ENCODE measurements at places on chromosomes 12 and 14. TPM values are rescaled to one million over a fixed set of nuclear protein-coding genes. Genes with fewer than 3 reads are reported as not detected.

SYNDIG1L gene
- total RNA-seq: 2.5 TPM

CHGA gene
- total RNA-seq: not detected

SERPINA6 gene
- 0.13 TPM for total RNA-seq

ABCC9 gene
- total RNA-seq: 1.6 TPM

SIX1 gene
- total RNA-seq: 2.4 TPM

HPD gene
- total RNA-seq: 0.52 TPM

TAS2R19 gene
- total RNA-seq: not detected

CNTN1 gene
- 1.7 TPM for total RNA-seq

IQSEC3 gene
- total RNA-seq: not detected

RNU4-1 gene
- total RNA-seq: under 0.01 TPM

SOX5 gene
- total RNA-seq: 12.4 TPM

AGAP2 gene
- total RNA-seq: 0.48 TPM

PTPN6 gene
- 1.0 TPM for total RNA-seq

PAPLN gene
- 5.7 TPM for total RNA-seq

CLEC6A gene
- not detected for total RNA-seq

NUAK1 gene
- total RNA-seq: 5.0 TPM

KRT73 gene
- not detected for total RNA-seq

MYF5 gene
- total RNA-seq: not detected

Measured in epithelial cell of alveolus of lung (primary cell).